CD4-positive, alpha-beta T cell treated with Interleukin-2 at 100 ng/mL for 4 hours (primary cell): ENCODE measurements at places on chromosomes 1 and 21.

- no peak for DNase-seq
Observed at GRCh38 chr1:149945206-149945605, 8.5 kb upstream of the MTMR11 start.

DNA sequence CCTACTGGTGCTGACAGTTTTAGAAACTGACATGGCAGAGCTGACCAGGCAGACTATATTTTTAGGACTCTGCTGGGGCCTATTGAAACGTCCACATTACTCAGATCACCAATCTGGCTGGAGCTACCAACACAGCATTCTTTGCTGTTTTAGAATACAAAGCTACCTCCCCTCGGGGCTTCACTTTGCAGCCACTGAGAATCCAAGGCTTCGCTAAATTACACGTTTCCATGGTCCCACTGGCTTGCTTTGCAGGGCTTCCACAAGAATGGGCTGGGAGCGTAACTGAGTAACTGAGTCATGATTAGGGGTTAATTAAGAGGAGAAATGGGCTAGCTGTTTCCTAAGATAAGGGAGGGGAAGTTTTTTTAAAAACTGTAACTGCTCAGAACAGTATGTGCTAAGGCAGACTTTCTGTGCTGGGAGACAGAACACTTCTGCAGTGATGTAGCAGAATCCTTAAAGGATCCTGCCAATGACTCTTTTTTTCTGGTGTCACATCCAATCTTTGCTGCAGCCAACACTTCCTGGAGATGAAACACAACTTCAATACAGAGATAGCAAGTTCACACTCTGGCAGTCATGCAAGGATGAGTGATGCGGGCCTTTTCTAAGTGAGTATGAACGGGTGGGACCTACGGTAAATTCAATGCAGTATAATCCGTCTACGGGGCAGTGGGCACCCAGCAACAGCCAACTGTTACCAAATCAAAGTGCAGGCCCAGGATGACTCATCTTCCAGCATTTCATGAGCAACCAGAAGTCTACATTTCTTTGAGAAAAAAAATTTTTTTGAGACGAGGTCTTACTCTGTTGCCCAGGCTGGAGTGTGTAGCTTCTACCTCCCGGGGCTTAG is 21.5 kb downstream of the NDUFS5 start:
- no peak for DNase-seq

DNA sequence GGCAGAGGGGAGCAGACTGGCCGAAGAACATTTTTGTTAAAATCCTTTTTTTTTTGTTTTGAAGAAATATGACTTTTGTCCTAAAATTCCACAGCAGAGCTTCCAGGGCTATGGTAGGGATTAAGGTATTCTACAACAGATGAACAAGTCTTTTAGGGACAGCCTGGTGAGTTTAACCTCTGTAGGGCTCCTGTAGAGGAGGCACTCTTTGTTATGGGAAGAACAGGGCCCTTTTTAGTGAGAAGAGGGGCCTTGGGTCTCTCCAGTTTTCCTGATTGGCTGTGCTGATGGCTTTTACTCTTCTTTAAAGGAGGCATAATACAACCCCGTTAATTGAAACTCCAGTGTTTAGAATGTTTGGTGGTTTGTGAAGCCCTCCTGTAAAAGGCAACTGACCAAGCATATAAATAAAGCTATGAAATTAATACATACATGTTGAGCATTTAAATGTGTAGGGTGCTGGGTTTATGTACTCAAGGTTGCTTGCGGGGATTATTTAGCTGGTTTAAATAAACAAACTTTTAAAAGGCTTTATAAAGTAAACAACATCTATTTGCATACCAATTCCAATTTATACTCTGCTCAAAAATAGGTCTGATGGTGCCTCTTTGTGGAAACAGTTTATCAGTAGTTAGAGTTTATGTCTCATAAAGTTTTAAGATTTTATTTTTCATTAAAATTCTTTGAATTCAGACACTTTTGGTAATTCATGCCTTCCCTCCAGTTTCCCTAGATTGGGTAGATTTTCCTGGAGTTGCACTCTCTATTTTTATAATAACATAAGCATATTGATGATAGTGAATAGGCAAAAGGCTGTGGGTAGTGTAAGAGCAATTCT is 46.5 kb downstream of the PBX1 start:
- no peak for DNase-seq

DNA sequence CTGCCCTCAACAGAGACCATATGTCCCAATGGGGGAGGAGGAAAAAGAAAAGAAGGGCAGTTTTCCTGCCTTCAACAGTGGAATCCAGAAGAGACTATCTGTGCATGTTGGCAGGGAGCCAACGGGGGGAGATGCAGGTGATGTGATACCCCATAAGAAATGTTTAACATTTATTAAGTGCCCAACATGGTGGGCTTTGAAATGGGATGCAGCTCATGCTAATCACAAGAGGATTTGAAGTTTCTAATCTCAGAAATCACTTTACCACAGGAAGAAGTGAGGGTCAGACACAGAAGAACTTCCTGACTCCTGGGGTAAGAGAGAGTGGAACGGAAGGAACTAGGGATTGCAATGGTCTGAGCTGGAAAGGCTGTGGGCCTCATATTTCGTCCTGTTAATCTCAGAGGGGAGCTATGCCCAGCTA is 16.2 kb downstream of the CSRP1 start:
- DNase-seq = no peak

DNA sequence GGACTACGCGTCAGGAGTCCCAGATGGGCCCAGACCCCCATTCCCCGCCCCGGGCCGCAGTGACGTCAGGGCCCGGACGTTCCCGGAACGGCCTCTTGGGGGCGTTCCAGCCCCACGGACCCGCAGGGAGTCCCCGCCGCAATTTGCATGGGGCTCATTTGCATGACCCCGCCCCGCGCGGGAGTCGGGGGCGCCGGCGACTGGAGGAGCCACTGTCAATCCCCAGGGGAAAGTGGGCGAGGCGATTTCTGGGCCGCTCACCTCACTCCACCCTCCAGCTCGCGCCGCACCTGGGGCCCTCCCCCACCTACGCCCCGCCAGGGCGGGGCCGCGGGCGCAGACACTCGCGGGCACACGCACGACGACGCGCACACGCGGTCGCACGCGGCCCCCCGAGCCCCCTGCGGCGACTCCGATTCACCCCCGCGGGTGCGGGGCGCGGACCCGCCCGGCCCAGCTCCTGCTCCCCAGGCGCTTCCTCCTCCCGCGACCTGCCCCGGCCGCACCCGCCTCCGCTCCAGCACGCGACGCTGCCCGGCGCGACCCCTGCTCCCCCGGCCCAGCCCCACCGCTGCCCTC is 13.2 kb downstream of the AGRN start:
- peak; percentile 83 for DNase-seq
